ENCODE measurements at places on chromosomes 12 and 14.

- no peak for DNase-seq
Measured at GRCh38 chr12:131738196-131738595, 27.3 kb downstream of the SFSWAP start.

- DNase-seq: peak; percentile 64
Measured at GRCh38 chr12:55930771-55931316, at the start of gene DGKA. Gene DGKA, plus strand, starts transcription at chr12:55931162. Its CDS starts 5,342 bp downstream, at chr12:55936504.

- no peak for DNase-seq
Measured at GRCh38 chr12:12008931-12009611, 61.7 kb upstream of the BCL2L14 start.

DNA sequence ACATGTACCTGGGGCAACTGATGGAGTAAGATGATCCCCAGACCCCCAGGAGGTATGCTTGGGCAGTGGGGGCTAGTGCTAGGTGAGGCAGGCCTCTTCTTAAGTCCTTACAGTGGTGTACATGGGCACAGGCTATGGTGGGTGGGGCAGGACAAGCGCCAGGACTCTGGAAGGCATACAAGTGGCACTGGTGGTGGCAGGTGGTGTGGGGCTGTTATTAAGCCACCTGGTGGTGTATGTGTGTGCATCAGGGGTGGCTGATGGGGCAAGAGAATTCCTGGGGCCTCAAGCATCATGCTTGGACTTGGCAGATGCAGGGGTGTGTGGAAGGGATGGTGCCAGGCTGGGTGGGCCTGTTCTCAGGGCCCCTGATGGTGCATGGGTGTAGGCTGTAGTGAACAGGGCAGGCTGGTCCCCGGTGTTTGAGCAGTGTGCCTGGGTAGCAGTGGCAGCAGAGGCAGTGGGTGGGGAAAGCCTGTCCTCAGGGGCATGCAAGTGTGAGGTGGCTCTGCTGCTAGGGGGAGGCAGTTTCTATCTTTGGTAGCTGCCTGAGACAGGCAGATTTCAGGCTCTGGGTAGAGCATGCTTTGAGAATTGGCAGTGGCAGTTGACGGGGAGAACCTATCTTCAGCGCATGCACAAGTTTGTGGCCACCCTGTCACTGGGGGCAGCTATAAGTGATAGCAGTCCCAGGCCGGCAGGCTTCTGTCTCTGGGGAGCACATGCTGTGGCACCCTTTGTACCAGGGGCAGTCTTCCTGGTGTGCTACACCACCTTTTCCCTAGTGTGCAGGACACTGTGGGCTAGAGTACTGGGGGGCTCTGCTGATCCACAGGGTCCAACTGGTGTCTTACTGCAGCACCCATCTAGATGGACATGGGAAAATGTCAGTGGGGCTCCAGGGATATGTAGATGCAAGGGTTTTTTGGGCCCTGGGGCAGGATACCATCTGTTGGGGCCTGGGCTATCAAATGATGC is 52.6 kb upstream of the ABCD2 start:
- DNase-seq: no peak

DNA sequence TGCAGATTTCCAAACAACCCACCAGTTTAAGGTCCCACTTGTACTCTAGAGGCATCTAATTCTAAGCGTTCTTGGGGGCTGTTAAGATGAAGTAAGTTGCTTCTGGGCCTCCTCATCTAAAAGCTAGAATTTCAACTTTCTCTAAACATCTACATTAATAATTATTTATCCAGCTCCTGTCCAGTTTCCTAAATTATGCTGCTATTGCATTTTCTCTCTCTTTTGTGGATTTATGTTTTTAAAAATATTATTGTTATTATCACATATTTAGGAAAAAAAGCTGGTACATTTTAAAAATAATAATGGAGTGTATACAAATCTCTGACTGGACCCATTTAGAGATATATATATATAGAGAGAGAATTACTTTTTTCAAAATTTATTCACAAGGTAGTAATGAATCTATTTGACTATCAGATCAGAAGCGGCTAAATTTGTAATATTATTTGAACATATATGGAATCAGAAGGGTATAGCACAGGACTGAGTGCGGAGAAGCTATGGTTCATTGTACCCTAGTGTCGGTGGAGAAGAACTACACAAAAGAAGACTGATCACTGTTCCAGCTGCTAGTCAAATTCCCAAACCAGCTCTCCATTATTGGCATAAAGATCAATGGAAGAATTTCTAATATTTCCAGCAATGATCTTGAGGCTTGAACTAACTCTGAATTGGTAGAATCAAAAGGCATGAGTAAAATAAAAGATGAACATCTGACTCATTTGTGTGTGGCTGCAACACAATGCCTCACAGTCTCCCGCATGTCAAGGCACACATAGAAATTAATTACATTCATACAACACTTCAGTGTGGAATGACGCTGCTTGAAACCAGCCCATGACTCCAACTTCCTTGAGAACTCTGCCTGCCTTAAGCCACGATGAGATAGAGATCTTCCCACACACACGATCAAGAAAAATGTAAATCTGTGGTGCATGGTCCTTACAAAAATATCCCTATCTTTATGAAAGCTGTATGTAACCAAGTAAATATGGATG is 433.4 kb upstream of the OR4E1 start:
- DNase-seq: no peak

GRCh38 chr14:75794615-75795038 is 133.6 kb downstream of the TTLL5 start:
- no peak for DNase-seq

DNA sequence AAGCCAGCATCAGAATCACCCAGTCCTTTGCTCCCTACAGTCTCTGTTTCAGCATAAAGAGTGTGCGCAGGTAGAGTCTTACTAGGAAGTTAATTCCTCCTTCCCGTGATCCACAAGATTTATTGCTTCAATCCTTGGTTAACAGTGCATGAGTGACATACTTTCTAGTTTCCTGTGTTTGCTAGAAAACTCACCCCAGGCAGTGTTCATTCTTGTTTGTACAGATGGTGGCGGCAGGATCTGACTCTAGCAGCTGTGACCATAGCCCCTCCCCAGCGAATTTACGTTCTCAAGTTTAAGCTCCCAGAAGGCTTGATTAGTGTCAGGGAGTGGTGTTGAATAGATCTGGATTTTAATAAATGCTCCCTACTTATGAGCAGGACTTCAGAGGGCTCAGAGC is 75.9 kb upstream of the ANO2 start:
- DNase-seq: no peak

- DNase-seq: no peak
Measured at GRCh38 chr14:102392506-102392905, 29.8 kb downstream of the TECPR2 start.

- no peak for DNase-seq
Measured at GRCh38 chr12:102526656-102527055, 46.3 kb upstream of the IGF1 start.

- DNase-seq: no peak
Measured at GRCh38 chr12:63294327-63294632, 143.3 kb upstream of the AVPR1A start.

- no peak for DNase-seq
Measured at GRCh38 chr14:31051511-31051910, 25.3 kb upstream of the STRN3 start.

GRCh38 chr12:2688381-2688931 is 106.3 kb upstream of the FKBP4 start:
- no peak for DNase-seq

- DNase-seq: no peak
Measured at GRCh38 chr12:501722-502447, 42.1 kb downstream of the B4GALNT3 start.

GRCh38 chr14:25049093-25049567 is 817 bp downstream of the STXBP6 start:
- DNase-seq: no peak
